ENCODE measurements at places on chromosomes 6 and 20.

DNA sequence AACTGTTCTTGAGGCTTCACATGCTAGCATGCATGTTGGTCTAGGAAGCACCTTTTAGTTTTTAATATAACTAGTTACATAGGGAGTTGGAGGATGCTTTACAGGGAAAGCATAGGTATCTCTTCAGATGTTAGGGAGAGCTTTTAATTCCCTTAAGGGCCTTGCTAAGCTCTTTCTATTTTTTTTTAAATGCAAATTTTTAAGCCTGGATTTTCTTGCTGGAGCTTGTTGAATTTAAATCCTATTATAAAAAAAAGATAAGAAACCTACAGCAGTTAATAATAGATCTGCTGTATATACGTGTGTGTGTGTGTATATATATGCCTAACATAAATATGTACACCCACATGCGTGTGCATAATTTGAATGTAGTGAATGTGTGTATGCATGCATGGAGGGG is 79.0 kb downstream of the FIG4 start:
- DNase-seq = no peak

DNA sequence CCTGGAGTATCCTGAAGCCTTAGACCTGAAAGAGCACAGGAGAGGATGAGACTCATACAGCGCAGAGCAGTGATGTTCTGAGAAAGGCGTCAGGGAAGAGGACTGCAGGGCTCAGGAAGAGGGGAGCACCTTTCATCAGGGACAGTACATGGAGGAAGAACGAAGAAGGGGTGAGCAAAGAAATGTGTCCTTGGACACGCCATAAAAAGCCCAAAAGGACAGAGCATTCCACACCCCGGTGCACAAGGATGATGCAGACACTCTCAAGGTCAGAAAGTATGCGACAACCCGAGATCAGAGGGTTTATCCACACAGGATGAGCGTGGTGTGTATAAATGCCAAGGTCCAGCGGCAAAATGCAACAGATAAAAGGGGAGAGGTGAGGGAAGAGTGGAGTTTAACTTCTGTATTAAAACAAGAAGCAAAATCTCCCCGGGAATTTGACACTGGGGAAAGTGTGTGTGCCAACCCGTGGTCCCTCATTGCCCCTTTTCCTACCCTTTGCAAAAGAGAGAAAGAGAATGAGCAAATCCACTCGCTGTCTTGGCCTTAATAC is 64.4 kb downstream of the SLC23A2 start:
- no peak for DNase-seq

- no peak for DNase-seq
These were observed 107.0 kb downstream of the TNFRSF21 start for GRCh38 chr6:47202644-47203205.

- DNase-seq = peak; percentile 31
These were observed 64.4 kb downstream of the TRERF1 start for GRCh38 chr6:42387336-42387735.

GRCh38 chr20:56788671-56789610 is 159.8 kb downstream of the TFAP2C start:
- DNase-seq = no peak

DNA sequence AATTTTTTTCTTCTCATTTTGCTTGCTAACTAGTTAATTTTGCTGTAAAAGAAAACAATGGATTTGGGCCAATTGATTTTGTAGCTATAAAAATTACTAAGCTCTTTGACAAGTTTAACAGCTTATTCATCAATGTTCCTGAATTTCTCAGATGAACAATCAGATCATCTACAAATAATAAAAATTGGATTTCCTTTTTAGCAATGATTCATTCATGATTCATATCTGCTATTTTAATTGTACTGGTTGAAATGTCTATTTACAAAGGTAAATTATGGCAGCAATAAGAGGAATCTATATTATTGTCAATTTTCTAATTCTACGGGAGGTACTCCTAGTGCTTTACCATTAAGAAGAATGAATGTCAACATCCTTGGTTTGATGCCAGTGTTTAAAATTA is 178.8 kb upstream of the BTBD3 start:
- no peak for DNase-seq

DNA sequence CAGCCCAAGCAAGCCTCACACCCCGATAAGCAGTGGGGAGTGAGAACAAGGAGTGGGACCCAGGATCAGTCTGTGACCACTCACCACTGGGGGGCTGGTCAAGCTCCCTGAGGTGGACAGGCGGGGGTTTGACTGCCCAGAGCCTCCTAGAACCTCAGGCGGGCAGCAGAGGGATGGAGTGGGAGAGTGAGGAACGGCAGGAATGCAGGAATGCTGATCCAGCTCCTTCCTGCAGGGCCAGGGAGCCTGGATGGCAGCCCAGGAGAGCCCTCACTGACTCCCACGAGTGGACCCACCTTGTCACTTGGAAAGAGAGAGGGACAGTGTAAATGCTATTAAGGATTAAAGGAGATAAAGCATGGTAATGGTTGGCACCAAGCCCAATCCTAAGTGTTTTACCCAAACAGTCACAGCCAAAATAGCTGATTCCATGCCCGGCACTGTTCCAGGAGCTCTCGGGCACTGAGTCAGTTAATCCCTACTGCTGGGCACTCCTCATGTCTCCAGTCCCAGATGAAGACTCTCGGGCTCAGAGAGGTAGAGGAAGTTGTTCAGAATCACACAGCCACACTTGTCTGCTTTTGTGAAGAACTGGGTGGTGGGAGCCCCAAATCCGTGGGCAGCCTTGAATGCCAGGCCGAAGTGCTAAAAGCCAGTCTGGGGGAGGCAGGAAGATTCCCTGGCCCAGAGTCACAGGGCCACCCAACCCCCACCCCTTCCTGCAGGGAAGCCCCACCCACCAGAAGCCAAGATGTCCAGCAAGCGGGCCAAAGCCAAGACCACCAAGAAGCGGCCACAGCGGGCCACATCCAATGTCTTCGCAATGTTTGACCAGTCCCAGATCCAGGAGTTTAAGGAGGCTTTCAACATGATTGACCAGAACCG is 3.1 kb downstream of the MYL9 start:
- no peak for DNase-seq

DNA sequence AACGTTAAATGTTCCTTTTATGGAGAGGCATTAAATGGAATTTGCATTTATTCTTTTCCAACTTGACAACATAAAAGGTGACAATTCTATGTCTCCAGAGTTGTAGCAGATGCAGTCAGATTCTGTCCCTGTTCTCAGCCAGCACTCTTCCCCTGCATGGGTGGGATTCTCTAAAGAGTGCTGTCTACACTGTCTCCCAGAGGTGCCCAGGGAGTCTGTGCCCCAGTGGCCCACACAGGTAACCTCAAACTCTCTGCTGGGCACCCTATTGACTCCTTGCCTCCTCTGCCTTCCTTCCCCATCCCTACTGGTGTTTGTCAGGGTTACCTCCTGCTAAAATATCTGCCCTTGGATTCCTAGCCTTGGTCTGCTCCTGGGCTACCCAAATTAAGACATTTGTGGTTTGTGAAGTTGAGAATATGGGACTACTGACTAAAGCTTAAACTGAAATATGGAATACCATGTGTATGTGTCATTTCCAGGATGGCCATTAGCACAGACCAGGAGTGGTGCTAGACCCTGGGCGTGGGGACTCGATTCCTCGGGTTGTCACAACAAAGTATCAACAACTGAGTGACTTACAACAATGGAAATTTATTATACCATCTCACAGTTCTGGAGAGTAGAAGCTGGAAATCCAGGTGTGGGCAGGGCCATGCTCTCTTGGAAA is 284.7 kb downstream of the CDH26 start:
- DNase-seq = no peak

- DNase-seq = no peak
These were observed 23.3 kb upstream of the OSTM1 start for GRCh38 chr6:108097882-108098281.

GRCh38 chr6:149614337-149614736 is 34.2 kb downstream of the KATNA1 start:
- no peak for DNase-seq

DNA sequence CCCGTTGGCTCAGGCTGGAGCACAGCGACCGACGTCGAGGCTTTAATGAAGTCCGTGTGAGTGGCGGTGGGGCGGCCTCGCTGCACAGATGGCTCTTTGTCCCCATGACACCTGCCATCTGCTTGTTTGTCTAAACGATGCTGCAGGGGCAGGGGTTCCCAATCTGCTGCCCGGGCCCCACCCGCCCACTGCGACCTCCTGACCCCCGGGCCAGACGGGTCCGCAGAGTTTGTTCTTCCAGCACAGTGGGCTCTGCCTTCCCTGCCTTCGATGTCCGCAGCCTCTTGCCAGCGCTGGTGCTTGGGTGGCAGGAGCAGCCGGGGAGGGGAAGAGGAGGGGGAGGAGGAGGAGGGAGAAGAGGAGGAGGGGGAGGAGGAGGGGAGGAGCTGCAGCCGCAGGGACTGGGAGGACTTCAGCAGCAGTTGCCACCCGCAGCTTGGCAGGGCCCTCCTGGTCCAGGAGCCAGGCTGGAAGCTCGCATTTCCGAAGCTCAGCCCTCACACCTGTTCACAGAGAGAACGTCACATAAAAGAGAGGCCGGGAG is 210.0 kb downstream of the DLL1 start:
- DNase-seq = no peak

GRCh38 chr20:16020971-16021370 is 552.3 kb downstream of the KIF16B start:
- DNase-seq = no peak

- DNase-seq = no peak
These were observed 221.9 kb downstream of the ADGRG6 start for GRCh38 chr6:142523515-142524375.

DNA sequence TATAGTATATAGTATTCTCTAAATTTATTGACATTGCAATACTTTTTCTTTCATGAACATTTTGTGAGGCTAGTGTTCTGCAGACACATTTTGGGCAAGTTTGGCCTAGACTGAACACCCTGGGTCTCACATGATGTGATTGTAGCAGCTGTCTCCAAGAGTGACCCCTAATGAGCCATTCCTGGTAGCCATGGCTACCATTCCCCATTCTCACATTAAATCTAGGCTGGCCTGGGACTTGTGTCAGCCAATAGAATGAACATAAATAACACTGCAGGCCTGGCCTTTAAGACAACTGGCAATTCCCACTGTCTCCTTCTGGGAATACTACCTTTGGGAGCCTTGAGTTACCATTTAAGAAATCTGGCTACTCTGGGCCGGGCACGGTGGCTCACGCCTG is 38.0 kb upstream of the TASP1 start:
- no peak for DNase-seq

DNA sequence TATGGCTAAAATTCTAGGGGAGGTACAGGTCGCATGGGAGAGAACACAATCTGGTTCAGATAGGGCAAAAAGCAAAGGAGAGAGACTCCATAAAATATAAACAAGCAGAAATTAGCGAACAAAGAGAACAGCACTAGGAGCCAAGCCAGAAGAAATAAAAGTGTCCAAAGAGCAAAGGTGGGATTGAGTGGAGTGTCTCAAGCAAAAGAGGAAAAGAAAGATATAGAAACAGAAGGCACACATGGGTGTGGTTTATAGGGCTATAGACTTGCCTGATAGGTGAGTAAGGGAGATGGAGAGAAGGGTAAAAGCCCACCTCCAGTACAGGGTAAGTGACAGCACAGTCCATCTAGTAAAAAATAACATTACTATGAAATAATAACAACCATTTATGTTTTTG is 36.5 kb upstream of the IRAK1BP1 start:
- DNase-seq = no peak

GRCh38 chr6:147707524-147707923 is 199.0 kb downstream of the SAMD5 start:
- DNase-seq = no peak

GRCh38 chr6:26033941-26034354 is 53.3 kb upstream of the HFE start:
- DNase-seq = no peak

GRCh38 chr20:5767493-5768098 is 17.4 kb downstream of the SHLD1 start:
- no peak for DNase-seq

GRCh38 chr6:103707596-103708325 is 1152.0 kb downstream of the HACE1 start:
- no peak for DNase-seq

DNA sequence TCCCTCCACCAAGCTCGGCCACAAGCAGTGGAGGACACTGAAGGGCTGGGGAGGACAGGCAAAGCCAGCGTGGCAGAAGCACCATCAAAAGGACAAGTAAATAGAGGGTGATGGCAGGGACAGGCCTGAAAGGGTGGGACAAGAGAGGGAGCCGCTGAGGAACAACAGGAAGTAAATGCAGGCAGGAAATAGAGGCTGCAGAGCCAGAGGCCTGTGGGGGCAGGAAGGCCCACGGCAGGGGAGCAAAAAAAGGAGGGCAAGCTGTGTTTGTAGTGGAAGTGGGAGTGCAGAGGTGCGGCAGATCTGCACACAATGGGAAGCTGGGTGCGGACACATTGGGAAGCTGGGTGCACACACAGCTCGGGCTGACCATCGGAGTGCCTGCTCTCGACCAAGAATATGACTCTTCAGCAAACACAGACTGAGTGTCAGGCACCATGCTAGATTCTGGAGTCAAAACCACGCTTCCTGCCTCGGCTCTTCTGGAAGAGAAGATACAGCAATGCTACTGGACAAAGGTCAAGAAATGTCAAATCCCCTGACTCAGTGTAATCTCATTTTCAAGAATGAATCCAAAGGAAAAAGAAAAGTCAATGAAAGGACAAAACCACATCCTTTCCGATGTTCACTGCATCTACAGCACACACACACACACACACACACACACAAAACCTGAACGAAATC is 40.4 kb upstream of the RAB22A start:
- DNase-seq = no peak

GRCh38 chr20:62945771-62946339 is 6.7 kb upstream of the SLC17A9 start:
- DNase-seq = no peak

GRCh38 chr6:26097268-26097875 is 10.1 kb downstream of the HFE start:
- peak; percentile 59 for DNase-seq

GRCh38 chr20:57782631-57783041 is 72.8 kb upstream of the PMEPA1 start:
- no peak for DNase-seq

DNA sequence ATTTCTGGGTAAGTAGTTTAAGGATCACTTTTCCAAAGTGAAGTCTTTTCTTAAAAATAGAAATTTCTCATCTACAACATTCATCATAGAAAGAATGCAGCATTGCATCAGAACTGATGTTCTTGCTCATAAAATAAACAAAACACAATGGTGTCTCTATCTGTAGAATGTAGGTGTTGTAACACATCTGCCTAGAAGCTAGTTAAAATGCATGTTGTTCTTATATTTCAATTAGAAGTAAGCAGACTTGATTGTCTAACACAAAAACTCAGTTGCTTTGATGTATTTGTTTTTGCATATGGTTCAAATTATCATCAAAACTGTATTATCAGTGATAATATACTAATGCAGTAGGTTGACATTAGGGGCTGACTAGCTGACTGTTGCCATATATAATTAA is 654.7 kb upstream of the FLRT3 start:
- DNase-seq = no peak

- no peak for DNase-seq
These were observed 4.8 kb downstream of the CCHCR1 start for GRCh38 chr6:31152781-31153180.

DNA sequence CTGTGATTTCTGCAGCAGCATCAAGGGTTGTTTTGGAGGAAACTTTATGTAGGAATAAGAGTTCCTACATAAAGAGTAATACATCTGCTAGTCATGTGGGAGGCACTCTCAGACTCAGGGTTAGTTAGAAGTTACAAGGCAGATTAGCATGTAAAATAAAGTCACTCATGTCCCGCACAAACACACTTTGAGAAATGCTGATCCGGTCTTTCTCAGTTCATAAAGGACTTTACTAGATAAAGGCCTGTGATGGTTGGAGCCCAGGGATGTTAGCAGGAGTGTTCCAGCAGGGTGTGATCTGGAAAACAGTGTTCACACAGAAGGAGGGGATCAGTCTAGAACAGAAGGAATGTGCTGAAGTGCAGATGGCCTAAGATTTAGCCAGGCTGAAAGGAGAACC is 33.1 kb upstream of the NOP56 start:
- no peak for DNase-seq
